ENCODE measurements at places on chromosomes 13 and 19. TPM values are rescaled to one million over a fixed set of nuclear protein-coding genes. Genes with fewer than 3 reads are reported as not detected.

DNA sequence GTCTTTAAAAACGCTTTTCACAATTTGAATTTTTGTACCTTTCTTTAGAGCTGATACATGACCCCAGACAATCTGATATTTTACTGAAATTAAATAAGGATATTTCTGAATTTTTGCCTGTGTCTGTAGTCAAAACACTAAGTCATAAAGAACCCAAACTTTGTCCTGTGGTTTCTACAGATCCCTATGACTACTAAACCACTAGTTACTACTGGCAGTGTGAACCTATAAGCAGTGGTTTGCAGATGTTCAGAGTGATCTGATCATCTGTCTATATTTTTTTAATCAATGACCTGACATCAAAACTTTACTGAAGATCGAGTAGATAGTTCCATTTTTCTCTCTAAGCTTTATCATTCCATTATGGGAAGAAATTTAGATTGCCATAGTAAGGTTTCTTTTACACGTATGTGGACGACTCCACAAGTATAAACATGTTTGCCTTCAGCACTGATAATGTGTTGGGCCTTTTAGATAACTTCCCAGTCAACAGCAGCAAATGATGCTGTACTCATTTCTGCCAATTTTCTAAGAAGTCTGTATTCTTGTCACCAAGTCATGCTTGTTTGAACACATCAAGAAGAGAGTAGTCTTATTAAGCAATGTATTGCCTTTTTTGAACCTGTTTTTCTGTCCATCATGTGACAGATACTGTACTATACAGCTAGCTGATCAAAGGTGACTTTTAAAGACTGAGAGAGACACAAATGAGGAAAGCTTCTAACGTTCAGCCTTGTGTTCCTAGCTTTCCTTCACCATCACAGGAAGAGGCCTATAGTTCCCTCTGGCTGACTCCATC is 21.8 kb downstream of the POLR1D start:
- DNase-seq: no peak

- DNase-seq: no peak
These were observed 19.7 kb downstream of the ZC3H4 start for GRCh38 chr19:47093841-47094240.

GRCh38 chr13:44089452-44089851 is 209.7 kb downstream of the LACC1 start:
- DNase-seq: no peak

Gene ZNF709
- 5.1 TPM for total RNA-seq

- DNase-seq: no peak
These were observed 15.6 kb downstream of the EPS8L1 start for GRCh38 chr19:55091126-55091910.

Gene PRTN3
- not detected for total RNA-seq

- DNase-seq: no peak
These were observed 27.6 kb upstream of the GTF2F2 start for GRCh38 chr13:45092663-45093062.

DNA sequence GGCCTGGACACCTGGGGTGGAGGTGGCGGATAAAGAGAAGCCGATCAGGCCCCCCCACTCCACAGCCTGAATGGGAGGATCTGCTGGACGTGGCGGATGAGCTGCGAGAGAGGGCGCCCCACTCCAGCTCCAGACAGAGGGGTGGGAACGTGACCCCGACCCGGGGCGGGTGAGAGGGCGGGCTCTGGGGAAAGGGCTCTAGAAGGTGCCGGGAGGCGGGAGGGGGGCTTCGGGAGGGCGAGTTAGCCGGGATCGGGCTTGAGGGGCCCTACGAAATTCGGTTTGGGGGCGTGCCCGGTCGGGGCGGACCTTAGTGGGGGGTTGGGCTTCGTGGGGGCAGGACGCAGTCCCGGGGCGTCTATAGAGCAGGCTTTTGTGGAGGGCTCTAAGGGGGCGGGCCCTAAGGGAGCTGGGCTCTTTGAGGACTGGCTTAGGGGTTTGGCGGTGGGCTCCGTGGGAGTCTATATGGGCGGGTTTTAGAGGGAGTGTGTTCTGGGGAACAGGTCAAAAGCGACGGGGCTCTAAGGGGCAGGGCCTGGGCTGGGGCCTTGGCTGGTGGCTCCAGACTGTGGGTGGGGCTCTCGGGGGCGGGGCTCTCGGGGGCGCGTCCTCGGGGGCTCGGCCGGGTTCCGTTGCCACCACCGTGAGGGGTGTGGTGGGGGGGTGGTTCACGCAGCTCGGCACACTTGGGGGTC is 4.1 kb upstream of the NANOS3 start:
- DNase-seq: peak; percentile 62

Gene AXL
- 0.92 TPM for total RNA-seq

DNA sequence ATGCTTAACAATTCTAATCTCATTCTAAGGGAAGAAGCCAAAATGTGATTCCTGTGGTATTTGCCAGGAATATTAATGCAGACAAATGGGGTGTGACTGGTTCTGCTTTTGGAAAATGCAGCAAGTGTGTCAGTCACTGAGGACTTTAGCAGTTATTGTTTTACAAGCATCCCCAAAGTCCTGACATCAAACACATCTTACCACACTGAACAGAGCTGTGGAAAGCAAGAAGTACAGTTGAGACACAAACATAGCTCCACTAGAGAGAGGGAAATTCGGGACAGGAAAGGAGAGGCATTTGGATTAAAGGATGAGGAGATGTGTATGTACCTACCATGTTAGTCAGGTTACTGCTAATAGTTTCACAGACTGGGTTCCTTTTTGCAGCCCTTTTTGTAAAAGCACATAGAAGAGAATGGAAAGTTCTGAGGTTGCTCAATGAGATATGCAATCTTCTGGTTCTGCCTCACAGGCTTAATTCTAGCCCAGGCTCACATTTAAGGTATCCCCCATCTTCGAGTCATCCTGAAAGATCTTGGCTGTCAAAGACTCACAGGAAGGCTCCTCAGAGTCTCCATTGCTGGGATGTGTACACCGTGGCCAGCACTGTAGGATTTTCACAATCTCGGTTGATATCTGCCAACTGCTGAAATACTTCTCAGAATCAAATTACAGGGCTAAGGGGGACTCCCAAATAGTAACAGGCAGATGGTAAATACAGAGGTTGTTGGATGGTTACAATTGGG is 316.6 kb downstream of the DNAJC15 start:
- no peak for DNase-seq

DNA sequence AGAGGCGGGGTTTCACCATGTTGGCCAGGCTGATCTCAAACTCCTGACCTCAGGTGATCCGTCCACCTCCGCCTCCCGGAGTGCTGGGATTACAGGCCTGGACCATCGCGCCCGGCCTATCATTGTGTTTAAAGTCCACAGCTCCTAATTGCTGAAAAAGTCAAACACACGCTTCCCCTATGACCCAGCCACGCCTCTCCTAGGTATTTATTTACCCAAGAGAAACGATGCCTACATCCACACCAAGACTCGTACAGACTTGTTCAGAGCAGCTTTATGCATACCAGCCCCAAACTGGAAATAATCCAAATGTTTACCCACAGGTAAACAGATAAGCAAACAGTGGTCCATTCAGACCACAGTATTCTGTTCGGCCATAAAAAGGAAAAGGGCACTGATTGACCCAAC is 15.1 kb downstream of the ZNRF4 start:
- no peak for DNase-seq

Gene SPTBN4
- 0.43 TPM for total RNA-seq

- no peak for DNase-seq
These were observed 216.0 kb upstream of the SOX1 start for GRCh38 chr13:111850976-111851375.

- DNase-seq: peak; percentile 63
These were observed 3.8 kb downstream of the ZC3H4 start for GRCh38 chr19:47109541-47110375.

DNA sequence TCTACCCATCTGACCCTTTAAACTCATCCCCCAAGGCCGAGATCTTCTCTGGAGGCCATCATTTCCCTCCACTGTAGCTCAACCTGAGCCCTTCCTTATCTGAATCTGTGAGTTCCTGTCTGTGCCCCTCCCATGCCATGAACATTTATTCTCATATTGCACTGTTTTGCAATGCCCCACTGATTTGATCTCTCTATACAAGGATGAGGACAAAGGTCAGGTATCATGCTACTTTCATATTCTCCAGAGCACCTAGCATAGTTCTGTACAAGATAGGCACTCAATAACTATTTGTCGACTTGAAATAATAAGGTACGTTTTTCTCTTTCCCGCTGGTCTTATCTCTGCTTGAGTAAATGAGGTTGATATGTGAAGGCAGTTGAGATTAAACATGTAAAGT is 135.5 kb downstream of the KLF5 start:
- no peak for DNase-seq

- DNase-seq: no peak
These were observed 90.8 kb downstream of the TSHZ3 start for GRCh38 chr19:31258211-31259052.

Gene CACNA1A
- total RNA-seq: 3.2 TPM

DNA sequence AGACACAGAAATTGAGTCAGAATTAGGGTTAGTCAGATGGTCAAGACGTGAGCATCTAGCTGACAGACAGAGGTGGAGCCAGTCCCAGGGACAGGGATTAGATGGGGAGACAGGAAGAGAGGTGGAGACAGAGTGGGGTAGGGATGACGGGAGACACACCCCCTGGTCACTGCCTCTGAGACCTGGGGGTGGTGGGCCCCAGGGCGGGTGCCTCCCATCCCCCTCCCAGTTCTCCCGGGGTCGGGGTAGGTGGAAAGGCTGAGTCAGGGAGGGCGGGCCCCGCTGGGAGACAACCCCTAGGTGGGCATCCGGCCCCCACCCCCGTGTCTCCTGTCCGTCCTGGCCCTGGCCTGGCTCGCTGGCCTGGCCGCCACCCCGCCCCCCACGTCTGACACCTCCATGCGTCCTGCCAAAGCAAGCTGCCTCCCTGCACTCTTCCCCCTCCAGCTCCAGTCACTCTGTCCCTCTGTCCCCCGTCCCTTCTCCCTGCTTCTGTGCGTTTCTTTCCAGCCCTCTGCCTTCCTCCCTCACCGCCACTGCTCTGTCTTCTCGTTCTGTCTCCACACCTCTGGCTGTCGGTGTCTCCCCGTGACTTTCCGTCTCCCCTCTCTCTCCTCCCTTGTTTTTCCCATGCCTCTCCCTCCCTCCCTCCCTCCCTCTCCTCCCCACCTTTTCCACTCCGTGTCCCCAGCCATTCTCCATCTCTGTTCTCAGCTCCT is 15.1 kb downstream of the CCDC97 start:
- DNase-seq: no peak

GRCh38 chr19:49475995-49476880 is 2.2 kb downstream of the FLT3LG start:
- DNase-seq: peak; percentile 83

- DNase-seq: no peak
These were observed 200.1 kb downstream of the MZT1 start for GRCh38 chr13:72527333-72527732.

GRCh38 chr19:55666343-55667005 is 8.6 kb upstream of the EPN1 start:
- DNase-seq: no peak

Gene DCT
- not detected for total RNA-seq

Gene TFPT
- total RNA-seq: 31.4 TPM

Gene CNFN
- total RNA-seq: not detected

Gene VSIG10L
- total RNA-seq: 0.69 TPM

- DNase-seq: peak; percentile 35
These were observed 34.4 kb downstream of the CCDC70 start for GRCh38 chr13:51895906-51896888.

Gene NFKBIB
- 42.4 TPM for total RNA-seq

GRCh38 chr19:7850000-7850813 is 20.2 kb downstream of the EVI5L start:
- no peak for DNase-seq

Gene KLK12
- total RNA-seq: not detected

Gene SRRM5
- total RNA-seq: 0.62 TPM

DNA sequence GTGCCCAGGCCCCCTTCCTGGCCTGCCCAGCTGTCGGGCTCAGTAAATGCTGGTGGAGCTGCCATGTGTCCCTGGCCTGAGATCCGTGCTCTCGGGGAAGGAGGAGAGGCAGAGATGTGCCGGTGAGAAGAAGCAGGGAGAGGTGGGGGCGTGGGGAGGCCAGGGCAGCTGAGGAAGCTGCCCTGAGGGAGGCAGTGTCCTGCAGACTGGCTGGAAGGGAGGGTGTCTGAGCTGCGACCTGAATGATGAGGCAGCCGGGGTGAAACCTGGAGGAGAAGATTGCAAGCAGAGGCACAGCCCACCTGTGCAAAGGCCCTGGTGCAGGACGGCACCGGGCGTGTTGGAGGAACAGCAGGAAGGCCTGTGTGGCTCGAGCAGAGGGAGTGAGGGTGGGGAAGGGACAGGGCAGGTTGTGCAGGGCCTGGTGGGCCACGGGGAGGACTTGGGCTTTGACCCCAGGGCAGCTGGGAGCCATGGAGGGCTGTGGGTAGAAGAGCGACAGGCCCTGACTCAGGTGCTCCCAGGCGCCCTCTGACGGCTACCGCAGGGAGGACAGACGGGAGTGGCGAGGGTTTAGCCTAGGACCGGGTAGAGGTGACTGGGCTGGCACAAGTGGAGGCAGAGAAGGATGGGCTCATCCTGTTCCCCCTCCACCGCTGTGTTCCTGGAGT is 14.0 kb upstream of the CELF5 start:
- peak; percentile 50 for DNase-seq

Gene ZNF486
- total RNA-seq: 0.92 TPM

DNA sequence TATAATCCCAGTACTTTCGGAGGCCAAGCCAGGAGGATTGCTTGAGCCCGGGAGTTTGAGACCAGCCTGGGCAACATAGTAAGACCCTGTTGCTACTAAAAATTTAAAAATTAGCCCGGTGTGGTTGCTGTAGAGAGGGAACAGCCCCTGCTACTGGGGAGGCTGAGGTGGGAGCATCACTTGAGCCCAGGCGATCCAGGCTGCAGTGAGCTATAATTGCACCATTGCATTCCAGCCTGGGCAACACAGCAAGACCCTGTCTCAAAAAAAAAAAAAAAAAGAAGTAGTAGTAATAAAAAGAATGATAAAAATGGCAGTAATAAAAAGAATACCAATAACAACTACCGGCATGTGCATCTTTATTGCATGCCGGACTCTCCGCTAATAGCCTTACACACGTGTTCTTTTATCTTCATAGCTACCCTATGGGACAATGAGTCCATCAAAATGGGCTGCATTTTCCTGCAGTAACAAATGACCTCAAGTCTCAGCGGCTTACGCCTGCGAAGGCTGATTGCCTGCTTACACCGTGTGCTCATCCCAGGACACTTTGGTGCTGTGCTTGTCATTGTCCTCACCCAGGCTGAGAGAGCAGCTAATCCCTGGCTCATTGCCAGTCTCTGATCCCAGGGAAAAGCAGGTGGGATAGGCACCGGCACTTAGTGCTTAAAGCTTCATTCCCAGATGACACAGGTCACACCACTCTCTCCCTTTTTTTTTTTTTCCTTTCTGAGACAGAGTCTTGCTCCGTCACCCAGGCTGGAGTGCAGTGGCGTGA is 14.4 kb upstream of the SYCN start:
- no peak for DNase-seq

DNA sequence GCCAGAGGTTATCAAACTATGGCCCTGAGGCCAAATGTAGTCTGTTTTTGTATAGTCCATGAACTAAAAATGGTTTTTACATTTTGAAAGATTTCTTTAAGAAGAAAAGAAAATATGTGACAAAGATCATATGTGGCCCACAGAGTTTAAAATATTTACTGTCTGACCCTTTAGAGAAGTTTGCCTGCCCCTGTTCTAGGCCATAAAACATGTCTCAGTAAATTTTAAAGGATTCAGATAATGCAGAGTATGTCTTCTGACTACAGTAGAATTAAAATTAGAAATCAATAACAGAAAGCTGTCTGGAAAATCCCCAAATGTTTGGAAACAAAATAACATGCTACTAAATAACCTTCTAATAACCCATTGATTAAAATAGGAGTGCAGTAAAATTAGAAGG is 86.3 kb downstream of the KCNRG start:
- DNase-seq: no peak

Gene SLC10A2
- not detected for total RNA-seq

Data from A673 (cell line).